ENCODE measurements at places on chromosomes 1 and 21.
A peak's percentile ranks its signal among the peaks of the same experiment; 100 is the strongest.

GRCh38 chr1:173240609-173241008 lies 33.5 kb upstream of the TNFSF4 start:
- H3K27ac ChIP-seq: no peak overlapping the region
- H3K36me3 ChIP-seq: no peaks in the 10 kb centered on the region
- H3K27me3 ChIP-seq: no peaks in the 10 kb centered on the region
- no peak overlapping the region for H3K4me3 ChIP-seq

DNA sequence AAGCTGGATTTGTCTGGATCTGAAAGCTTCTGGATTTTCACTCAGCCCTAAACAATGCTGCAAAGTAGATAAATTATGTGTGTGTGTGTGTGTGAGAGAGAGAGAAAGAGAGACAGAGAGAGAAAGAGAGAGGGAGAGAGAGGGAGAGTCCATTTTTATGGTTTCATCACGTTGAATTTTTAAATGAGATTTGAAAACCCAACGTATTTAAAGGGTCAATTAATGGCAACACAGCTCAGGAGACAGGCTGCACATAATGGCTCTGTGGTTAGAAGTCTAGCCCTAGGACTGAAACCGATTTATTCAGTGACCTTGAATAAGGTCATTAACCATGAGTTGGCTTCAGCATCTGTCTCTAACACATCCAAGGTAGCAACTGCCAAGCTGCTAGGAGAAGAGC lies 35.3 kb upstream of the FMN2 start:
- no peaks in the 10 kb centered on the region for H3K36me3 ChIP-seq
- DNase-seq: no peak
- no peaks in the 10 kb centered on the region for H3K27me3 ChIP-seq

GRCh38 chr1:243543501-243543900 lies 287.7 kb downstream of the SDCCAG8 start:
- H3K36me3 ChIP-seq: no peaks in the 10 kb centered on the region
- H3K27me3 ChIP-seq: no peaks in the 10 kb centered on the region
- no peak for DNase-seq
- no peak overlapping the region for H3K27ac ChIP-seq
- H3K4me3 ChIP-seq: no peak overlapping the region
- no peaks in the 10 kb centered on the region for H3K4me1 ChIP-seq

GRCh38 chr1:233004451-233004850 lies 54.0 kb downstream of the NTPCR start:
- DNase-seq: no peak
- H3K27ac ChIP-seq: no peak overlapping the region
- H3K4me1 ChIP-seq: no peaks in the 10 kb centered on the region
- no peaks in the 10 kb centered on the region for H3K27me3 ChIP-seq
- H3K36me3 ChIP-seq: peaks cover 24% of the 10 kb centered on the region
- H3K4me3 ChIP-seq: no peak overlapping the region

- H3K4me1 ChIP-seq: peaks cover 10% of the 10 kb centered on the region
- no peak overlapping the region for H3K27ac ChIP-seq
- H3K27me3 ChIP-seq: no peaks in the 10 kb centered on the region
- H3K4me3 ChIP-seq: no peak overlapping the region
- H3K36me3 ChIP-seq: no peaks in the 10 kb centered on the region
- DNase-seq: no peak
These were observed 520.4 kb upstream of the B3GALT2 start for GRCh38 chr1:193706766-193707165.

DNA sequence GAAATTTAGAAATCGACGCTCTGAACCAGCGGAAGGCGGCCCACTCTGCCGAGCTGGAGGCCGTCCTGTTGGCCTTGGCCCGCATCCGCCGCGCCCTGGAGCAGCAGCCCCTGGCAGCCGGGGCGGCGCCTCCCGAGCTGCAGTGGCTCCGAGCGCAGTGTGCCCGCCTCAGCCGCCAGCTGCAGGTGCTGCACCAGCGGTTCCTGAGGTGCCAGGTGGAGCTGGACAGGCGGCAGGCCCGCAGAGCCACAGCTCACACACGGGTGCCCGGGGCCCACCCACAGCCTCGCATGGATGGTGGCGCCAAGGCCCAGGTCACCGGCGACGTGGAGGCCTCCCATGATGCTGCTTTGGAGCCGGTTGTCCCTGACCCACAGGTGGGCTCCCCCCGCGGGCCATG lies 47.0 kb upstream of the DIP2A start:
- H3K27me3 ChIP-seq: no peaks in the 10 kb centered on the region
- no peak overlapping the region for H3K27ac ChIP-seq
- peaks cover 25% of the 10 kb centered on the region for H3K36me3 ChIP-seq

GRCh38 chr1:45870500-45870899 lies 67.1 kb downstream of the MAST2 start:
- H3K27ac ChIP-seq: no peak overlapping the region
- H3K4me3 ChIP-seq: no peak overlapping the region
- no peak for DNase-seq
- no peaks in the 10 kb centered on the region for H3K27me3 ChIP-seq

DNA sequence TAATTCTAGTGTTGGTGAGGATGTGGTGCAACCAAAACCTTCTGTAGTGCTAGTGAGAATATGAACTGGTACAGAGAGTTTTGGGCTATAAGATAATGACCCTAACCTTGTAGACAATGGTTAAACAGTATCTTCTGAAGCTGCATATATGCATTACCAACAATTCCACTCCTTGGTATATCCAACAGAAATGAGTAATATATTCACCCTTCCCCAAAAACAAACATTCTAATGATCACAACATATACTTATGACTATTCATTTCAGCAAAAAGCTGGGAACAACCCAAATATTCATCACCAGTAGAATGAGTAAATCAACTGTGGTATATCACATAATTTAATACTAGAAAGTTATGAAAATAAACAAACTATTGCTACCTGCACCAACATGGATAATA lies 39.6 kb upstream of the DPYD start:
- H3K27me3 ChIP-seq: peaks cover 26% of the 10 kb centered on the region
- DNase-seq: no peak
- H3K4me3 ChIP-seq: no peak overlapping the region
- H3K4me1 ChIP-seq: no peaks in the 10 kb centered on the region
- H3K27ac ChIP-seq: no peak overlapping the region

GRCh38 chr1:95041491-95042165 lies 31.1 kb downstream of the ALG14 start:
- H3K27ac ChIP-seq: no peak overlapping the region
- H3K36me3 ChIP-seq: no peaks in the 10 kb centered on the region
- no peaks in the 10 kb centered on the region for H3K27me3 ChIP-seq
- peak; percentile 46 for DNase-seq
- no peaks in the 10 kb centered on the region for H3K4me1 ChIP-seq

DNA sequence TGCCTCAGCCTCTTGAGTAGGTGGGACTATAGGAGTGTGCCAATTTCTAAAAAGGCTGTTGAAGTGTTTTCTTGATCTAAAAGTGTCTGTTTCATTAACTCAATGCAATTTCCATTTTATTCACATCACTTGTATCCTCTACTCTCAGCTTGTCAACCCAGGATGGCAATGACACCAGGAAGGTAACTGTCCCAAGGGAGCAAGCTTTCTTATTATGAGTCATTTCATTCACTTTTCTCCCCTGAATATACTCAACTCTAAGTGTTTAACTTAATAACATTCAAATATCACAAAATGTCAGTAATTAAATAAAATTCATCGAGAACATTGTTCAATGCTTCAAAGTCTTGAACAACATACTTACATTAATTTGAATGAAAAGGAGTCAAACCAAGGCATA lies 22.9 kb upstream of the GFI1 start:
- no peak overlapping the region for H3K4me3 ChIP-seq
- no peaks in the 10 kb centered on the region for H3K36me3 ChIP-seq
- peaks cover 11% of the 10 kb centered on the region for H3K4me1 ChIP-seq

- peaks cover 4% of the 10 kb centered on the region for H3K27me3 ChIP-seq
- no peak for DNase-seq
- H3K4me1 ChIP-seq: no peaks in the 10 kb centered on the region
- no peak overlapping the region for H3K4me3 ChIP-seq
- no peak overlapping the region for H3K27ac ChIP-seq
These were observed 131.3 kb downstream of the ZNF648 start for GRCh38 chr1:181930187-181930586.

DNA sequence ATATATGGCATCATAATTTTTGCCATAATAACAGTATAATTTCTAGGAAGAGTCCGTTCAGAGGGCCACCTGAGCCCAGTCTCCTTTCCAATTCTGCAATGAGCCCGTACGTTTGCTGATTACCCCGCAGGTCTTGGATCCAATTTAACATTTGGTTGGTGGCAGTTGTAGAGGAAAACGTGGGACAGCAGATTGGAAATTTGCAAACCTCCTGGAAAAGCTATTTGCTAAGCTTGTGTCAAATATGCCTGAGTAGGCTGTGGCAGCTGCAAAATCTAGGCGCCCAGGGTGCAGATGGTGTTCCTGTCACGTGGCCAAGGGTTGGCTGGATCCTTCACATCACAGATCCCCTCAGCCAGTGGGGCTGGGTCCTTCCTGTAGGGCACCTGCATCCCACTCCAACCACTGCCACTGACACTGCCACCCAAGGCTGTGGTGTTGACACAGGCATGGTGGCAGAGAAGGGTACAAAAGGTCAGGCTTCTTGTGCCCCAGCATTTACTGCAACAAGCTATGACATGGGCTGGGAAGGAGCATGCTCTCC lies 174.8 kb upstream of the SYT6 start:
- DNase-seq: no peak
- no peak overlapping the region for H3K27ac ChIP-seq
- no peak overlapping the region for H3K4me3 ChIP-seq
- peaks cover 8% of the 10 kb centered on the region for H3K27me3 ChIP-seq
- H3K36me3 ChIP-seq: peaks cover 4% of the 10 kb centered on the region

DNA sequence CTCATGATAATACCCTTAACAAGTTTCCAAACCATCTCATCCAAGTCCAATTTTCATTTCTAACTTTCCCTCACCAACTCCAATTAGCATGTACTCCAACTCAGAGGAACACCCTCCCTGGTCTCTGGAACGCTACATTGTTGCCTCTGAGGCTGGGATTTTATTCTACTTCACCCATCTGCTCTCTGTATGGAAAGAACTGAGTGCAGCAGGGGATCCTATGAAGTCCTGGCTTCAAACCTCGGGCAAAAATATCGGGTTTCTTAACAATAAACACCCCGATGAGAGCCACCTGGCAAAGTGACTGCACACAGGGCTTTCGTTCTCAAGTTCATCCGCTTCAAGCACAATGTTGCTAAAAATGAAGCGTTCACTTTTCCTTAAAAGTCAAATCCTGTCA lies 99.6 kb downstream of the CRB1 start:
- no peaks in the 10 kb centered on the region for H3K36me3 ChIP-seq
- DNase-seq: no peak
- H3K27ac ChIP-seq: no peak overlapping the region
- no peak overlapping the region for H3K4me3 ChIP-seq

- H3K36me3 ChIP-seq: no peaks in the 10 kb centered on the region
- no peak for DNase-seq
- peaks cover 6% of the 10 kb centered on the region for H3K4me1 ChIP-seq
These were observed 255.9 kb upstream of the SNX7 start for GRCh38 chr1:98405581-98406074.

DNA sequence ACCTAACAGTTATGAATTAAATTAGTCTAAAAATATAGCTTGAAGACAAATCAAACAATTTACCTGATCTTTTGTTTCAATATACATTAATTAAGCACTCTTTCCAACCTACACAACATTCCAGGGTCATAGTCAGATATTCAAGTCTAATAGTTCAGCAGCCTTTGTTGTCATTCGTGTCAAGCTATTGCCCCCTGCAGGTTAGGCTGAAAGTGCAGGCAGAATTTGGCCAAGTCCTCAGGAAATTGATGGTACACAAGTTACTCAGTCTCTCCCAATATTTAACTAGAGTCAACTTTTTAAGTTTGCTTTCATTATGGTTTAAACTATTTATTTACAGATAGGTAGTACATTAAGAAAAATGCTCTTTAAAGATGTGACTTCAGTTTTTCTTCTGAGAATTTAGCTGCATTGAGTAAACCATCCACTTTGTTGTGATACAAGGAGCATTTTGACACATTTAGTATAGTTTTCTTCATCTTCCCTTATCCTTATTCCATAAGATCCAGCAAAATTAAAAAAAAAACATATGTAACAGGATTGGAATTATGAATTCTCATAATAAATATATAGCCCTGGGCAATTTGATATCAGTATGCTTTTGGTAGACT lies 130.3 kb upstream of the DPYD start:
- H3K36me3 ChIP-seq: peaks cover 2% of the 10 kb centered on the region
- H3K27me3 ChIP-seq: peaks cover 71% of the 10 kb centered on the region
- H3K4me1 ChIP-seq: peaks cover 30% of the 10 kb centered on the region
- DNase-seq: peak; percentile 82

- DNase-seq: no peak
- H3K4me1 ChIP-seq: no peaks in the 10 kb centered on the region
- H3K27me3 ChIP-seq: no peaks in the 10 kb centered on the region
- H3K27ac ChIP-seq: no peak overlapping the region
These were observed 47.4 kb upstream of the ENAH start for GRCh38 chr1:225700164-225700821.

DNA sequence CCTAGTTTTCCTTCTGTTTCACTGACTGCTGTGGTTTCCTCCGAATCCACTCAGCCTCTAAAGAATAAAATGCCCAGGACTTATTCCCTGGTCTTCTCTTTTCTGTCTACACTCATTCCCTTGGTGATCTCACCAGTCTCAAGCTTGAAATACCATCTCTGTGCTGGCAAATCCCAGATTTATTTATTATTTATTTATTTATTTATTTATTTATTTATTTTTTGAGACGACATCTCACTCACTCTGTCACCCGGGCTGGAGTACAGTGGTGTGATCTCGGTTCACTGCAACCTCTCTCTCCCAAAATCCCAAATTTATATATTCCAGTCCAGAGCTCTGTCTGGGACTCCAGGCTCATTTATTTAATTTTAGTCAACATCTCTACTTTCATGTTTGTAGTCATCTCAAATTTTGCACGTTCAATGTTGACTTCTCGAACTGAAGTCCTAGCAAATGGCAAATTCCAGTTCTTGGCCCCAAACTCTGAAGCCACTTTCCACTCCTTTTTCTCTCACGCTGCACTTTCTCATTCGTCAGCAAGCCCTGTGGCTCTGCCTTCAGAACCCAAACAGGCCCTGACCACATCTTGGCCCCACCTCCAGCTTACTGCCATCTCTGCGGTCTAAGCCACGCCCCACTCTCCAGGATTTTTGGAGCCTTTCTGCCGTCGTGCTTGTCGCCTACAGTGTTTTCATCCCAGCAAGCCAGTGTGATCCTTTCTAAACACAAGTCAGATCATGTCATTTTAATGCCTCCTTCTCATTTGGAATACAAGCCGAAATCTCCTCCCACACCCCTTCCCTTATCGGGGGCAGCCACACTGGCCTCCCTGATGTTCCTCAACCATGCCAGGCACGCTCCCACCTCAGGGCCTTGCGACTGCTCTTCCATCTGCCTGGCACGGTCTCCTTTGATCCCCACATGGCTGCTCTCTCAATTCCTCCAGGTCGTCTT lies 14.2 kb upstream of the TENT5B start:
- no peak overlapping the region for H3K27ac ChIP-seq
- no peak for DNase-seq
- peaks cover 6% of the 10 kb centered on the region for H3K4me1 ChIP-seq
- H3K36me3 ChIP-seq: no peaks in the 10 kb centered on the region
- no peak overlapping the region for H3K4me3 ChIP-seq
- peaks cover 32% of the 10 kb centered on the region for H3K27me3 ChIP-seq

GRCh38 chr1:38852780-38853179 lies 6.8 kb downstream of the RRAGC start:
- no peaks in the 10 kb centered on the region for H3K27me3 ChIP-seq
- no peak for DNase-seq
- no peak overlapping the region for H3K27ac ChIP-seq

GRCh38 chr1:82706741-82707140 lies 906.0 kb downstream of the ADGRL2 start:
- no peaks in the 10 kb centered on the region for H3K36me3 ChIP-seq
- H3K4me3 ChIP-seq: no peak overlapping the region
- H3K4me1 ChIP-seq: no peaks in the 10 kb centered on the region
- no peak for DNase-seq
- no peaks in the 10 kb centered on the region for H3K27me3 ChIP-seq

- H3K27ac ChIP-seq: no peak overlapping the region
- no peak for DNase-seq
- no peak overlapping the region for H3K4me3 ChIP-seq
- H3K36me3 ChIP-seq: no peaks in the 10 kb centered on the region
These were observed 75.7 kb downstream of the CRB1 start for GRCh38 chr1:197343663-197344273.
